ENCODE measurements at places on chromosomes 16 and 17.

GRCh38 chr17:81932333-81932983 is 4.6 kb downstream of the PYCR1 start:
- no peak for DNase-seq

DNA sequence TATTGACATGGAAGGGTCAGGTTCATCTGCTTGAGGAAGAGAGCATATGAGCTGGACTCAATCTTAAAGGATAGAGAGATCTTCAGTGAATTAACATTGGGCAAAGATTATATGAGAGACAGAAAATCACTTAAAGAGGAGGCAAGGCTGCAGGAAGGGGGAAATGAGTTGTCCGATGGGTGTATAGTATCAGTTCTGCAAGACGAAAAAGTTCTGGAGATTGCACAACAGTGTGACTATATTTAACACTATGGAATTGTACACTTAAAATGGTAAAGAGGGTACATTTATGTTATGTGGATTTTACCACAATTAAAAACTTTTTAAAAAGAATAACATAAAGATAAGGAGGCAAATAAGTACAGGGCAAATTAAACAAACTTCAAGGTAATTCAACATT is 80.7 kb downstream of the HELZ start:
- DNase-seq = no peak

GRCh38 chr16:50615891-50616290 is 65.2 kb downstream of the SNX20 start:
- no peak for DNase-seq

- no peak for DNase-seq
Observed at GRCh38 chr17:2266865-2267228, 36.7 kb downstream of the SMG6 start.

GRCh38 chr16:87665193-87665592 is 62.9 kb downstream of the JPH3 start:
- DNase-seq = no peak

DNA sequence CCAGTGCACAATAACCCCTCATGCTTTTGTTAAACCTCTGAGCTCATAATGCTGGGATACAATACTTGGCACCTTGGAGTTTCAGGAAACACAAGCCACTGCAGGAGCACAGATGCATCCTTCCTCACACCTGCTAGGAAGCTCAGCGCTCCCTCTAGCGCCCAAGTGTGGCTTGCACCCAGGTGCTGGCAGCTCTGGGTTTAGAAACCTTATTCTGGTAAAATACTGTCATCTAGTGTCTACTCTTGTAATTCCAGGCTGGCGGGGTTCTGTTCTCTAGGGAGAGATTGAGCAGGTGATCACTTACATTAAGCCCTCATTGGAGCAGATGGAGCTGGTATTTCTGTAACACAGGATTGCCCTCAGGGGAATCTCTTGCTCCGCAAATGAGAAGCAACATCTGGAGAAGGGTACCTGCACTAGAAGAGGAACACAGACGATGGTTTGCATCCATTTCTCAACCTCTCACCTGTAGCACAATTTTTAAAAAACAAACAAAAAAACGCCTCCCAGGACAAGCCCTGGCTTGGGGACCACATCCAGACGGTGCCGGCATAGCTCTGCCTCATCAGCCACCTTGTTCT is 1.5 kb downstream of the CCL1 start:
- DNase-seq = peak; percentile 85

- no peak for DNase-seq
Observed at GRCh38 chr17:28648698-28649097, 3.7 kb upstream of the BLTP2 start.

DNA sequence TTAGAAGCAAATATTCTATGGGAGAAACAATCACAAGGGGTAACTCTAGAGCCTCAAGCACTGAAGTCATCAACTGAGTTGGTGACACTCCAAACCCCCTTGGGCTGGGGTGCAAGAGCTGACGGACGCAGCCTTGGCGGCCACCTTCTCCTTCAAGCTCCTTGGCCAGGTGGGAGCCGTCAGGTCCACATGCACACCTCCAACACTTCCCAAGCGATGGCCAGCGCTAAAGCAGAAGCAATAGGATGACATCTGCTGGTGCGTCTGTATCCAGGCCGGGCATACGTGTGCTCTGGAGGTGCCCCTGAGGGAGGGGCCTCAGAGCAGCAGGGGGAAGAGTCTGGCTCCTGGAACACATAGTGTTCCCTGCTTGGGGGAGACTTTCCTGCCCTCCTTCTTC is 12.2 kb upstream of the FOXJ1 start:
- DNase-seq = no peak

DNA sequence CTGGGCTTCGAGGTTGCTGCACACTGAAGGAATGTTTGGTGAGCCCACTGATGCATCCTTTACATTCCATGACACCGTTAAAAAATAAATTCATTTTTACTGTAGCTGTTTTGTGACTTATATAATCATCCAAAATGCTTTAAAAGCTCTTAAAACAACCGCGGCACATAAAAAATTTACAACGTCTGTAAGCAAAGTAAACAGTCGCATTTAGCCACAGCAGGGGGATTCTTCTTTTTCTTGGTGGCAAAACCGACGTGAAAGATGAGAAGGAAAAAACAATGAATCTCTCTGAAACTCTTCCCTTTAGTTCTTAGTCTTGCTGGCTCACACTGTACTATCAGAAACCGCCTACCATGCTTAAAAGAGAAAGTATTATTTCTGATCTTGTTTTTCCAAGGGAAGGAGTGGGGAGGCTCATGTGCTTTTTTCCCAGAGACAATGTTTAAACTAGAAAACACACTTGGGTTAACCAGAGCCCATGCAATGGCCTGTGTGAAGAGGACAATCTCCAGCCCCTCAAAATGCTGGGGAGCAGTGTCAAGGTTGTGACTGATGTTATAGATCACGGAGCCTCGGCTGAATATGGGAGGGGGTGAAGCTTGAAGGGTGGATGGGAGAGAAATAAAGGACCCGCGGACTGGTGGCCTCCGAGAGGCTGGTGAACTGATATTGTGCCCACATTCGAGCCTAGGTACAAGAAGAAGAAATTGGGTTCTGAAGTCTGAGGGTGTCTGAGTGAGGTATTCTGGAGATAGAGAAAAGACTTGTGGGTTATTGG is 91.1 kb downstream of the IRF8 start:
- DNase-seq = no peak

- DNase-seq = no peak
Observed at GRCh38 chr17:72467841-72468653, 347.2 kb downstream of the SOX9 start.

GRCh38 chr16:59601452-59601851 is 867.3 kb upstream of the GOT2 start:
- no peak for DNase-seq

- DNase-seq = no peak
Observed at GRCh38 chr17:49971848-49972485, 3.0 kb downstream of the DLX4 start.

GRCh38 chr16:86854626-86855294 is 276.4 kb downstream of the FOXL1 start:
- DNase-seq = no peak

- no peak for DNase-seq
Observed at GRCh38 chr16:23353440-23353839, 51.3 kb downstream of the SCNN1B start.

- DNase-seq = no peak
Observed at GRCh38 chr17:27458524-27458908, 2.3 kb downstream of the KSR1 start.

- DNase-seq = no peak
Observed at GRCh38 chr17:47291242-47291873, 32.4 kb upstream of the EFCAB13 start.

- DNase-seq = no peak
Observed at GRCh38 chr17:49197346-49197998, 12.9 kb downstream of the GNGT2 start.

- DNase-seq = peak; percentile 61
Observed at GRCh38 chr17:50421308-50422051, 4.5 kb upstream of the ACSF2 start.

DNA sequence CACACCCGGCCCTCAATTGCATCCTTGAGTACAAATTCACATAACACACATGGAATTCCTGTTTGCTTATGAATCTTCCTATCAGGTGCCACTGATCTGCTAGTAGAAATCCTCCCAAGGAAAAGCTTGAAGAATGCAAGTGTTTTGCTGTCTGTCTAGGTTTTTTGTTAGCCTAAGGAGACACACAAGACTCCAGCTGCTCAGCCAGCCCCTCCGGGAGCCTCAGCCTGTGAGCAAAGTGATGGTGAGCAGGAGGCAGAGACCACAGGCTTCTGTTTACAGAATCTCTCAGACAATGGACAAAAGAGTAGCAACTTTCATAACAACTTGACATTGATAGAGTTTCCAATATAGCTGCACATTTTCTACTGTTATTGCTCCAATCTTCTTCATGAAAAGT is 18.4 kb upstream of the PRKCA start:
- DNase-seq = no peak

DNA sequence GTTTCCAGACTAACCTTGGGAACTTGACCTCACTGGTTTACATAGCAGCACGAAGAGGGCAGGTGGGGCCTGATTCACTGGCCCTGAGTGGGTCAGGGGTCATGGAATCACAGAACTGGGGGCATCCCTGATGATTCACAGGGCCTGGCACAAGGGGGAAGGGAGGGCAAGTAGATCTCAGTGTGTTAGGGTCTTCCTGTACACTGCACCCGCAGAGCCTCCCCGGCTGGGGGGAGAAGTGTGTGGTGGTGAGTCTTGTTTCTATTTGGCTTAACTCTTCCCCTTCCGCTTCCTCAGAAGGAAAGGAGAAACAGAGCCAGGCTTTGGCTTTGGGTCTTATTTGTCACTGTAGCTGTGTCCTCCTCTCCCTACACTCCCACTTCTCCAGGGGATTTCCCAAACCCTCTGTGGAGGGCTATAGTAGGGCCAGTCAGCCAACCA is 3.7 kb downstream of the STARD3 start:
- DNase-seq = no peak

DNA sequence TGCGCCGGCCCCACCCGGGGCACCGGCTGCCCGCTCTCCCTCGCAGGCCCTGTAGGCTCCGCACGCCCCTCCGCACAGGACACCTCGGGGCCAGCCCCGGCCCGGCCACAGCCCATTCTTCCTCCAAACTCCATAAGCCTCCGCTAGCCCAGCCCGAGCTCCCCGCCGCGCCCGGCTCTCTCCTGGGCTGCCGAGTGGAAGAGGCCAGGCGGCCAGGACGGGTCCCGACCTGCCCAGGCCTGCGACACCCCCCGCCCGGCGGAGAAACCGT is 397 bp downstream of the NCOR1 start:
- no peak for DNase-seq

- DNase-seq = no peak
Observed at GRCh38 chr17:6147042-6147441, 76.9 kb downstream of the WSCD1 start.

DNA sequence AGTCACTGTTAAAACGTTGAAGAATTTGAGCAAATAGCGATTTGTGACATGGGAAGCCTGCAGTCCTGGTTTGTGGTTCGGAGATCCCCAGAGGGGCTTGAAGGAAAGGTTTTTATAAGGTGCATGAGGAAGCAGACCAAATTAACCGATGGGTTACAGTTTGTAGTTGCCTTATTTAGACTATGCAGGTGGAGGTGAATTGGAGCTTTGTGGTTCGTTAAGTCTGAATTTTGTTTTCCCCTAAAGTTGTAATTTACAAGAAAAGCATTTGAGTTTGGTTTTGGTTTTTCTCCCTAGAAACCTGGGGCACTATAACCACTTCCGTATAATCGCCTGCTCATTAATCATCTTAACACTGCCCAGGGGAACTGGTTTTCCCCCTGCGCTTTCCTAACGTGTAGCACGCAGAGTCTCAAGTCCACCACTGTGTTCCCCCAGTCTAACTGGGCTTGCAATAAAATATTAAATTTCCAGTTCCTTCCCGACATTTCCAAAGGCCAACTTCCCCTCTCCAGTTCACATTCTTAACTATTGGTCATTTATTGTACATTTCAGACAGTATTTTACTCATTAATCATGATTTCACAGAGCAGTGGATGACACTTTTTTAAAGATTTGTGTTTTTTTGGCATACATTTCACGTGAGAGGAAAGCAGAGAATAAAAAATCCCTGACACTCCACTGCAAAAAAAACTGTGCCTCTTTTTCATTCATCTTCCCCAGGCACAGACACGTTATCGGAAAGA is 932 bp downstream of the ZNF267 start:
- DNase-seq = peak; percentile 67

DNA sequence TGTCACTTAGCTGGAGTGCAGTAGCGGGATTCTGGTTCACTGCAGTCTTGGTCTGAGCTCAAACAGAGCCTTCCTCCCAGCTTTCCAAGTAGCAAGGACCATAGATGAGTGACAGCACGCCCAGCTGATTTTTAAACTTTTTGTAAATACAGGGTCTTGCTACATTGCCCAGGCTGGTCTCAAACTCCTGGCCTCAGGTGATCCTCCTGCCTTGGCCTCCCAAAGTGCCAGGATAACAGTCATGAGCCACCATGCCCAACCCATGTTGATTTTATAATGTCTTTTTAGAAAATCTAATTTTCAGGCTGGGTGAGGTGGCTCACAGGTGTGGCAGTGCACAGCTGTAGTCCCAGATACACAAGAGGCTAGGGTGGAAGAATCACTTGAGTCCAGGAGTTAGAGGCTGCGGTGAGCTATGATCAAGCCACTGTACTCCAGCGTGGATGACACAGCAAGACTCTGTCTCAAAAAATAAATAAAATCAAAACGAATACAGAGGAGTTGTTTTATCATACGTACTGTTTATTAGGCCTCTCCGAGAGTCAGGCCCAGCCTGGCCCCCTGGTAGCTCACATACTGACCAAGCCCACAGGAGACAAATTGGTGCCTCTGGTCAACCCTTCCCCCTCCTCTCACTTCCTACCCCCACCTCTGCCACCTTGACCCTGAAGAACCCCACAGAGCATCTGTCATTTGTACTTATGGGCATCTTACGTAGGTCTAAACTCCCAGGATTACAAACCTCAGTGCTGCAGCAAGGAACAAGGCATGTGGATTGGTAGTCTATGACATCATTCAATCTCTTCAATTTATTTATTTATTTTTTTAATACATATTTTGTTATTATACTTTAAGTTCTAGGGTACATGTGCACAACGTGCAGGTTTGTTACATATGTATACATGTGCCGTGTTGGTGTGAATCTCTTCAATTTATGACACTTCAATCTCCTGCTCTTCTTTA is 13.6 kb downstream of the C16orf86 start:
- DNase-seq = no peak

DNA sequence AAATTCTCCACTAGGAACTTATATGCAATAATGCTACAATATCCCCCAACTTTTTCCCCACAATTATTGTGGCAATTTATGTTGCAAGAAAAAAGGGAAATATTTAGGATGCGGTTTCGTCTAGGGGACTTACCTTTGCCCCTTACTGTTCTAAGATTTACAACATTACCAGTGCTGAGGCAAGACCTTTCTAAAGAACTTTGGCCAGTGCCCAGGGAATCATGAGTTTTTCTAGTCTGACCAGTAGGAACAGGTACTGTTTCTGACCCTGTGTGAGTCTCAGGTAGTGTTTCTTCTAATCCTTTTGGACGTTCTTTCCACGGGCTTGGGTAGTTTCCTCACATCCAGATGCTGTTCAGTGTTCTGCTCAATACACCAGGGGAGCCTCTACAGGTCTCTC is 373.7 kb downstream of the HAPSTR1 start:
- DNase-seq = no peak

DNA sequence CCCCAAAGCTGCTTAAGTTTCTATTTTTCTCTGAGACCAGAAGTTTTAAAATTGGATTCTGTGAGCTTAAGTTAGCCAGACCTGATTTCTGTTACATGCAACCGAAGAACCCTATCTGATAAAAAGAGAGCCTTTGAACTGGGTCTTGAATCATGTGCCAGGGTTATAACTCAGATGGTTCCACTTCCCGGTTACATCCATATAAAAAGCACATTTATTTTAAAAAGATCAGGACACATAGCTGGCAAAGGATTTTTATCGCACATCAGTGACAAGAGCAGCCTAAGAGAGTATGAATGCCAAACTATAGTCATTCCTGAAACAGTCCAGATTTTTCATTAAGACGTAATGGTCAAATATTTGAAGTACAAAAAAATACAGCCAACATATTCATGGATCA is 32.5 kb upstream of the CLEC3A start:
- no peak for DNase-seq

Data from germinal center (tissue), 1 donor.